ENCODE measurements at places on chromosomes 3 and 15.

GRCh38 chr3:179196700-179197099 lies 48.5 kb downstream of the PIK3CA start:
- DNase-seq = no peak

- no peak for DNase-seq
These were observed 54.6 kb upstream of the CADM2 start for GRCh38 chr3:84904212-84904611.

DNA sequence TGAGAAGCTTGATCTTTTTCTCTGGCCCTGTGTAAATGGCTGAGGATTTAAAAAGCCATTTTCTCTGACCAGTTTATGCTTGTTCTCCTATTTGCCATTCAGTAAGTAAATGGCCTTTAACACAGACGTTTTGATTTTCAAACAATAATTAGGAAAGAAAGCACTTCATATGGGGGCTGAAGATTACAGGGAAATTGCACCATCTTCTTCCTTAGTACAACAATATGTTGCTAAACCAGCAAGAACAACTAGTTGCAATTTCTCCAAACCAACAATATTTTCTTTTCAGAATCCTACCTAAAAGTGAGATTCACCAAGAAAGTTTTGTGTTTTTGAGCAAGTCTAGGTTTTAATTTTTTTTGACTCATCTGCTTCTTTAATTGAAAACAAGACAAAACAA lies 80.5 kb upstream of the CCNL1 start:
- DNase-seq = no peak

- peak; percentile 56 for DNase-seq
These were observed 89.7 kb downstream of the LIPC start for GRCh38 chr15:58521293-58521991.

- DNase-seq = no peak
These were observed 30.4 kb upstream of the FLNB start for GRCh38 chr3:57977818-57978235.

DNA sequence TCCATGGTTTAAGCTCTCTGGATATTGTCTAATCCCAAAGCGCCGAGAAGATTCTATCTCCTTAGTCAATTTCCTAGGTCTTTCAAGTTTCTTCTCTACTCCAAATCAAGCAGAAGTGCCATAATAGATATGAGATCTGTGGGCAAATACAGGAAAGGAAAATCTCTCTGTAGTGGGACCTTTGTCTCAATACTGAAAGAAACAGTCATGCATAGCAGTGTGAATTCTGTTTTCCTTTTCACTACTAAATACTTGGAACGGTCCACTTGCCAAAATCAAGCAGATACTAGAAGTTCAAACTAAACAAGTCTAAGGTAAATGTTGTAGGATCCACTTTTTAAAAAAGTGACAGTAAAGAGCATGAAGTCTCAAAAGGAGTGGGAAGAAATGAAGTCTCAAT lies 236.6 kb downstream of the ZMAT3 start:
- no peak for DNase-seq

- DNase-seq = no peak
These were observed 202.4 kb upstream of the PRICKLE2 start for GRCh38 chr3:64427671-64428070.

DNA sequence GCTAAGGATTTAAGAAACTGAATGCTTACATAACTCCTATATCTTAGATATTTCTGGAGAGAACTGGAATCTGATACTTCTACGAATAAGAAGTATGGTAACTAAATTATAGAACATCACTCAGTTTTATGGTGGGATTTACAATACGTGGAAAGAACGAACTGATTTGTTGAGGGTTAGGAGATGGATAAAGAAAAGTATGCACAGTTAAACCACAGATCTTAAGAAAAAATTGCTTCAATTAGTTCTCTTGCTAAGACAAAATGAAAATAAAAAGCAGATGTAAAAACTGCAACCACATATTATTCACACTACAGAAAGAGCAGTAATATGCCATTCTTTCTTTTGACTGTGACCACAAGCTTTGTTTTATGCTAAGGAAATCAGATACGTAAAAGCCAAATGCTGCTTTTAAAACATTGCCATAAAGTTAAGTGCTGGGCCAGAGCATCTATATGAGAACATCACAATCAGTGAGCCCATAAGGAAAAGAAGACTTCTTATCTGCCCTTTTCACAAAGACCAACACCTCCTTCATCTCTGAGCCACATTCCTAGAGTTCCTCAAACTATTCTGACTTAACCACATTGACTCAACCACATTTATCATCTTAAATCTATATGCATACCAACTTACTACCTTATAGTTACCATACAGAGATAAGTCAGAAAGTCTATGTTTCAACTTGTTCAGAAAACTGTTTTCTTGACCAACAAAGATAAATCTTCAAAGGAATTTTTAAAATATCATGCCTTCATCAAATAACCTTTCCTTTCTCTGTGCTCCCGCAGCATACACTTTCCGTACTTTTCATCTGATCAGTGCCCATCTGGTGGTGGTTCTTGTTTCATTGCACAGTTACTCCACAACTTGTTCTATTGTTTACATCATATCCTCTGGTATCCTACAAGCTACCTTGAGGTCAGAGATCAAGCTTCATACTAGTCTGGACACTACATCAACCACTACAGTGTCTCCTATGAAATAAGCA lies 61.7 kb downstream of the FSIP1 start:
- DNase-seq = no peak

DNA sequence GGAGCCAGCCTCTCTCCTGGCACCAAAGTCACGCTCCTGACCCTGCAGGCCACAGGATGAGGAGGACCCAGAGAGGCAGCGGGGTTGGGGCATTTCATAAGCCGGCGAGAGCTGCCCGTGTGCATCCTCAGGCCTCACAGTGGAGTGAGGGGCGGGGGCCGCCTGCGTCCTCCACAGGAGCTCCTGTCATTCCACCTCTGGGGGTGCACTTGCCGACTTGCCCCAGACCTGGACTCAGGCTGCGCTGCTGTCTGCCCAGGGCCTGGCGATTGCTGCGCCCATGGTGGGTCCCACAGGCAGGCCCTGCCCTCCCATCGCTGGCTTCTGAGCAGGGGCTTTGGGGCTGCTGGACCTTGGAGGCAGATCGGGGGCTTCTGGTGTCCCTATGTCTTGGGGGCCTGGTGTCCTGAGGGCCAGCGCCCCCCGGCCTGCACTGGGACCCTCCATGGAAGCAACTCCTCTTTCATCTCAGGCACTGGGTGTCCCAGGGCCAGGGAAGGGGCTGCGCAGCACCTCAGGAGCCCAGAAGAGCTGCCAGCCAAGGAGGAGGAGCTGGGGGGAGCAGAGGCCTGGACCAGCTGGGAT lies 184.0 kb downstream of the GOLGA6L6 start:
- peak; percentile 53 for DNase-seq

GRCh38 chr3:45593708-45594601 lies 596 bp upstream of the LIMD1 start:
- peak; percentile 83 for DNase-seq

DNA sequence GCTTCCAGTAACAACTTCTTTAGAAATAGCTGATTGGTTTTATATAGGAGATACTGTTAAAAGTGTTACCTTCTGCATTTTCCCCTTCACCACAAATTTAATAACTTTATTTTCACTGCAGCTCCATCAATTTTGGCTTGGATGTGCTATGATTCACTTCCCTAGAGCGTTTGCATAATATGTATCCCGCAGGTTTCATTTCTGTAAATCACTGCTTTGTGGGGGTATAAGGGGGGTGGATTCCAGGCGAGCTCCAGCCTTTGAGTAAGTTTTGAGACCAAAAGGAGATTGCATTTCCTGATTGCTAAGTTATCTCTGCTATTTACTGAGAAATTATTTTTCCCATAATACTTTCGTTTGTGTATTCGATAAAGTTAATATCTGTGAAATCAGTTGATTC lies 232.6 kb downstream of the TBL1XR1 start:
- no peak for DNase-seq

GRCh38 chr3:129467932-129468331 lies 27.9 kb downstream of the IFT122 start:
- DNase-seq = no peak

GRCh38 chr3:9121366-9122001 lies 128.0 kb downstream of the SRGAP3 start:
- DNase-seq = no peak

DNA sequence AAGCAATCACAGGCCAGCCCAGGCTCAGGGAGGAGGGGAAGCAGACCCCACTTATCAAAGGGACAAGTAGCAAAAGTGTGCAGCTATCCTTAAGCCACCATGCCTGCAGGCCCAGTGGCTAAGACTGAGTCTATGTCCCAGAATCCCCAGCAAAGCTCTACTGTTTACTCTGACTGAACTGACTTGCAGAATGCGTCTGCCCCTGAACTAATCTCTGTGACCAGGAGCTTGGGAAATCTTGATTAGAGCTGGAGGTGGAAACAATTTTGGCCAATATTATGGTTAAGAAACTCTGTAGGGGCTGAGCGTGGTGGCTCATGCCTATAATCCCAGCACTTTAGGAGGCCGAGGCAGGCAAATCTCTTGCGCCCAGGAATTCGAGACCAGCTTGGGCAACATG lies 22.6 kb downstream of the DPH3 start:
- no peak for DNase-seq

DNA sequence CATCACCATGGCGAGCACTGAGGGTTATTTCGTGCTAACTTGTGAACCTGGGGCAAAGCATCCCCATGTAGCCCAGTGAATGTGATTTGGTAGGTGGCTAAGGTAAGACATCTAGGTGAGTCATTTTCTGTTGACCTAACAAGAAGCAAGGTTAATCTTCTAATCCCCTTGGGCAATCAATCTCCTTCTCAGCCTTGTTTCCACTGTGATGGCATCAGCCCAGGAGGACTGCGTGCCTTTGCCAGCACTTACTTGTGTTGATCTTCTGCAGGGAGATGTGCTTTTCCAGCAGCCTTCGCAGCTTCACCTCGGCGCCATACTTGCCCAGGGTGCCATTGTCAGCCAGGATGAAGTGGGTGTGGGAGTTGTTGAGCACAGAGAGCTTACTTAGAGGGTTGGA lies 35.7 kb downstream of the TRPM1 start:
- DNase-seq = no peak

DNA sequence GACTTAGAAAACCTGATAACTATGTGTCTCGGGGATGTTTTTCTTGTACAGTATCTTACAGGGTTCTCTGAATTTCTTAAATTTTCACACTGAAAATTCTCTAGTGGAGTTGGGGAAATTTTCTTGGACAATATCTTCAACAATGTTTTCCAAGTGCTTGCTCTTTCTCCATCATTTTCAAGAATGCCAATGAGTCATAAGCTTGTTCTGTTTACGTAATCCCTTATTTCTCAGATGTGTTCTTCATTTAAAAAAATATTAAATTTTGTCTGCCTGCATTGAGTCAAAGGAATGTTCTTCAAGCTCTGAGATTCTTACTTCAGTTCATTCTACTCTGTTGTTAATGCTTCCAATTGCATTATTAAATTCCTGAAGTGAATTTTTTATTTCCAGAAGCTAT lies 21.9 kb upstream of the PLSCR2 start:
- no peak for DNase-seq

- DNase-seq = peak; percentile 67
These were observed 225.6 kb upstream of the ROPN1 start for GRCh38 chr3:124217542-124217941.

DNA sequence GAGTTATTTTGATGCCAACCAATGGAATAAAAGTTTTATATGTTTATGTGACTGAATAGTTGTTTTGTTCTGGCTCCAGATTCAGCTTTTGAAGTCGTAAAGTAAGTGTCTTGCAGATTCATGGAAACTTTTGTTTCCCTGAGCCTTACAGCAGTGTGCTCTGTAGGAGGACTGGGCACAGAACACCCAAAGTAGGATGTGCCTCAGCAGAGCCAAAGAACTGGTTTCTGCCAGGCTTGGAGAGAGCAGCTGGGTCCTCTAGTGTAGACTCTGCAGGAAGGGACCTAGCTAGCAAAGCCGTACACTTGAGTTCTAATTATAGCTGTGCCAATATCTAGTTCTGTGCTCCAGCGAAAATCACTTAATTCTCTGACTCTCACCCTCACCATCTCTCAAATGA lies 261.2 kb upstream of the DNAJC19 start:
- no peak for DNase-seq

Data from ecto neural progenitor cell (in vitro differentiated cells).